ENCODE measurements at places on chromosomes 7 and 10.

DNA sequence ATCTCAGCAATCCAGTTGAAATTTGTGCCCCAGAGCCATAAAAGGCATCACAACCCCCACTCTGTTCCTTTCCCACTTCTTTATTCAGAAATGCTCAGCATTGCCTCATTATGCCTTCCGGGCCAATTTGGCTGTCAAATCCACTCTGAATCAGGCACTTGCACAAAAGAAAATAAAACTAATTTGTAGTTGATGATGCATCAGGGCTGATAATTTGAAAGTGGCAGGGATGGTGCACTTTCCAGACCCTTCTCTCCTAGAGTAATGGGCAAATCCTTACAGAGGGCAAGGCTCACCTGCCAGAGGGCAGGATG, 147.9 kb upstream of the PDE1C start:
- DNase-seq = no peak

GRCh38 chr10:88159127-88159829, 295.9 kb downstream of the PTEN start:
- DNase-seq = no peak

- no peak for DNase-seq
These were observed 648.8 kb upstream of the COBL start for GRCh38 chr7:51965454-51965853.

- DNase-seq = no peak
These were observed 4.6 kb upstream of the SMARCD3 start for GRCh38 chr7:151252961-151253711.

DNA sequence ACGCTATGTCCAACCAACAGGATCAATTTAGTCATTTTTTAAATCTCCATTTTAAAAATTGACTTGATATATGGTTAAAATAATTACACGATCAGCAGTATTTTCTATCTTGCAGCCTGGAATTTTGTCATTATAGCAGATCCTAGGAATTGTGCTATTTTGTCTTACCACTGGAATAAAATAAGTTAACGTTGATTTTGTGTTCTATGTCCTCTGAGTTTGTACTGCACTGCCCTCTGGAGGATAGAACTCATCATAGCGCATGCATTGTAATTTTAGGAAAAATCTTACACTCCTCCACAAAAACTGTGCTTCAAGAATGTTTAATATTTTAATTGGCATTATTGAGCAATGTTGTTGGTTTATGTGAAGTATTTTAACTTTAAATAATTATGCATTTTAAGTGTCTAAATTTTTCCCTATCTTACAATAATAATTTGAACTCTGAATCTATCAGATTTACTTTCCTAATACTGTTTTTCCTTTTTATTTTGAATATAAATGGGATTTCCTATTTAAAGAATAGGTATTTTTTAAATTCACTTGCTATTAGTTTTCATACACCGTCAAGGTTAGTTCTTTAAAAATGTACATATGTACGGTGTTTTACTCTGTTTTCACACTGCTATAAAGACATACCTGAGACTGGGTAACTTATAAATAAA, 220.1 kb downstream of the PPP1R3A start:
- peak; percentile 7 for DNase-seq

DNA sequence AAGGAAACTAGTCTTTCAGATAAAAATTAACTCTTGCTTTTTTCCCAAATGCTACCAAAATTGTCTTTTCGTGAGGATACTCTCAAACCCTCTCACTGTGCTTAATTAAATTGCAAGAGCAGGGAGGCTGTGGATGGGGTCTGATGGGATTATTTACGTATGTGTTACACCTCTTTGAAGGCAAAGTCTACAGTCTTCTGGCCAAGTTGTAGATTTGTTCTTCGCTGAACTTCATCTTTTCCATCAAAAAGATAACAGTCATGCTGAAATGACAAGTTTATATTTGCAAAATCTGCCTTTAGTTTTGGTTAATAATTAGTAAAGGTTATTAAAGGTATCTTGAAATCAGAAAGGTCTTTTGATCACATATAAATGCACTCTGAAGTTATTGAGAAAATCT, 22.7 kb downstream of the A1CF start:
- DNase-seq = no peak

DNA sequence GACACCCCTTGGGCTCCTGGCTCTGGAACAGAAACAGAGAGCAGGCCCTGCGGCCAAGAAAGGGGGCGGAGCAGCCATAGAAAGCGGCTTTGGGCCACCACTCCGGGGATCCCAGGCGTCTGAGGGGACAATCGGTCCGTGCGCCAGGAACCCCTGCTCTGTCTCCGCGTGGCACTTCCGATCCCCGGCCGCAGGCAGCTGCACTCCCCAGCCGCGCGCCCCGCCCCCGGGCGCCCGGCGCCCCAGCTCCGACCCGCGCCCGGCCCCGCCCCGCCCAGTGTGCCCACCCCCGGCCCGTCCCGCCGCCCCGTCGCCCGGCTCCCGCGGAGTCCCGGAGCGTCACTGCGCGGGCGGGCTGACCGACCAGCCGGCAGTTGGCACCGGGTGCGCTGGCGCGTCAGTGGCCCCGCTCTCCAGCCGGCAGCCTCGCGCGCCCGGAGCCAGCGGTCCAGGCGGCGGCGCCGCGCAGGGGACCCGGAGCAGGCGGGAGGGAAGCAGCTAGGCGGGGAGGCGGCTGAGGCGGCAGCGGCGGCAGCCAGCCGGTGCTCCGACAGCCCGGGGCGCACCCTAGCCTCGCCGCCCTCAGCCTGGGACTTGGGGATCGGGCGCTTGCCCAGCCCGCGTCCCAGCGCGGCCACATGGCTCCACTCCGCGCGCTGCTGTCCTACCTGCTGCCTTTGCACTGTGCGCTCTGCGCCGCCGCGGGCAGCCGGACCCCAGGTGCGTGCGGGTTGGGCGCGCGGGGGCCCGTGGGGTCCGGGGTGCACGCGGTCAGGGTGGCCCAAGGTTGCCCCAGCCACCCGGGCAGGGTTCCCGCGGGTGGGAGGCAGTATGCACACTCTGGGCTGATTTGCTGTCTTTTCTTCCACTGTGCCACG, at the start of gene ADAMTS14:
TSS of gene ADAMTS14 (plus strand) at position 342 of the 878 bp plus-strand sequence. CDS start at position 639, 297 bp downstream.
- no peak for DNase-seq

DNA sequence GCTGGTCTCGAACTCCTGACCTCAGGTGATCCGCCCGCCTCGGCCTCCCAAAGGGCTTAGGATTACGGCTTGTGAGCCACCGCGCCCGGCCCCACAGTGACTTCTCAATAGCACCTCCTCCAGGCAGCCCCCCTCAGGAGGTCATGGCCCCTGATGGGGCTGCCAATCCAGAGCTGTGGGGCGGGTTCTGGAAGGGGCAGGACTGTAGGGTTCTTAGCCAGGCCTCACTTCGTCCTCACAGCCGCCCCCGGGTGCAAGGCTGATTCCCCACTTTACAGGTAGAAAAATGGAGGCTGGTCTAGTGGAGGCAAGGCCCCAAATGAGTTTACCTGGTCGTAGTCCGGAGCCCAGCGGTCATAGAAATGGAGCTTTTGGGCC, 638 bp downstream of the METTL27 start:
- no peak for DNase-seq

DNA sequence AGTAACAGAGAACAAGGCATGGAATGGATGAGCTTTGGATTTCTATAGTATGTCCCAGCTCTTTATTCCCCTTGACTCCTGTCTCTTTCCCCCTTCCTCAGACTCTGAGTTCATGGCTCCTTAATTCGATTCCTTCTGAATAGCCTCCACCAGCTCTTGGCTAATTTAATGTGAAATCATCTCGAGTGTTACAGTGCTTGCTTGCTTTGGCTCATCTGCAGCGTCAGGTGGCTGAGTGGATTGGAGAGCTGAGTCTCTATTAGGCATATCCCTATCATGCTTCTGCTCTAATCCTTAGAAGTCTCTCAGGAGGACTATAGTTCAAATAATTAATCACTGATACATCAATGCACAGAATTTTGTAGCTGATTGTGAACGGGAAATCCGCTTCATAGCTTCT, 134.6 kb downstream of the LRRC4 start:
- no peak for DNase-seq

DNA sequence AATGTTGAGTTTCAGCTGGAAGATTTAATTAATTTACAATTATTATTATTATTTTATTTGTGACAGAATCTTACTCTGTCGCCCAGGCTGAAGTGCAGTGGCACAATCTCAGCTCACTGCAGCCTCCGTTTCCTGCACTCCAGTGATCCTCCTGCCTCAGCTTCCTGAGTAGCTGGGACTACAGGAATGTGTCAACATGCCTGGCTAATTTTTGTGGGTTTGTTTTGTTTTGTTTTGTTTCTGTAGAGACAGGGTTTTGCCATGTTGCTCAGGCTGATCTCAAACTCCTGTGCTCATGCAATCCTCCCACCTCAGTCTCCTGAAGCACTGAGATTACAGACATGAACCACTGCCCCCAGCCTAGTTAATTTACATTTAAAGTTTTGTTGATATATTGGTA, 93.8 kb upstream of the MEOX2 start:
- no peak for DNase-seq

DNA sequence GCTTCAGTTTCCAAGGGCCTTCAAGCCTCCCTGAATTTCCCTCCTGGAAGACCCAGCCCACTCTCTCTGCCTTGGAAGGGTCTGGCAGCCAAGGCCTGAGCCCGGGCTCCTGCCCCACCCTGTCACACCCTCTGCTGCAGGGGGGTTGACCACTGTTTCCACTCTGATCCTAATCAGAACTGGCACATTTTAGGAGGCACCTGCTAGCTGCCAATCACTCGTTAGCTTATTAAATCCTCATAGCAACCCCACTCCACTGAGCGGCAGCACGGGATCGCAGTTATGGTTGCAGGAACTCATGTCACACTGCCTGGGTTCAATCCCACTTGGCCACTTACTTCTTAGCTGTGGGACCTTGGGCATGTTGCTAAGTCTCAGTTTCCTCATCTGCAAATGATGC, 12.9 kb downstream of the HSPB1 start:
- no peak for DNase-seq

DNA sequence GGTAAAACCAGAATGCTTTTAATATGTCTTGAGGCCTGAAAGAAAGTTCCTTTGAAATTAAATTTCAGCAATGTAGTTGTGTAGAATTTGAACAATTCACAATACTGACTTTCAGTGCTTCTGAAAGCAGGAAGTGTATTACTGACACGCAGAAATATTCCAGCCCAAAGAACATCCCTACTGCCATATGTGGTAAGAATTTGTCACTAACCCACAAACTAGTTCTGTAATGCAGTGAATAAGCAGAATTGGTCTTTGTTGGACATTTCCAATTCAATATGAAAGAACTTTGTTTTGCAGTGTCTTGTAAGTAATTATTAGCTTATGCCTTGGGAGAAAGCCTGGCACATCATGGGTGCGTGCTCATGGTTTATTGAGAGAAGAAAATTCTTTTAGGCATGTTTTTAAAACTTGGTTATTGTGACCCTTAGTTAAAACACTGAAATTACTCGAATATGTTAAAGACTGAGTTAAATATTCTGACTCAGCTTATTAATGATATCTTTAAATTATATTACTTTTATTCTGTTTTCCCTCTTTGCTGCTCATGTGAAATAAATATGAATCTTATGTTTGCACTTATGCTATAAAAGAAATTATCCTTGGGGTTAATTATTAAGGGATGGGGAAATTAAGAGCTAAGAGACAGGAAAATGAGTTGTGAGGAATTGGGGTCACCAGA, 33.4 kb downstream of the PTPN12 start:
- DNase-seq = no peak

DNA sequence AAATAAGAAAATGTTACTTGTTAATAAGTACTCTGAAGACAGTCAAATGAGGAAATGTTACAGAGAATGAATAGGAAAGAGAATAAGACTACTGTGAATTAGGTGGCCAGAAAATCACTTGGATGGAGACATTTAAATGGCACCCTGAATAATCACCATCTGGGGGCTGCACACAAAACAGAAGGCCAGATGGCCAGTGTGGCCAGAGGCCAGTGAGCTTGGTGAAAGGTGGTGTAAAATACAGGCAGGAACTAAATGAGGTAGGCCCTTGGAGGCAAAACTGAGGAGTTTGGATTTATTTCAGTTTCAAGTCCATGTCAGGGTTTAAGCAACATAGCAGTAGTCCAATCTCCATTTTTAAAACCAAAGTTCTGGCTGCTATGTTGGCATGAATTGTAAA, 126.7 kb downstream of the TSPAN12 start:
- no peak for DNase-seq

GRCh38 chr7:136857573-136857972, 10.9 kb upstream of the CHRM2 start:
- DNase-seq = no peak

GRCh38 chr7:101391991-101392390, 29.3 kb downstream of the COL26A1 start:
- DNase-seq = no peak

DNA sequence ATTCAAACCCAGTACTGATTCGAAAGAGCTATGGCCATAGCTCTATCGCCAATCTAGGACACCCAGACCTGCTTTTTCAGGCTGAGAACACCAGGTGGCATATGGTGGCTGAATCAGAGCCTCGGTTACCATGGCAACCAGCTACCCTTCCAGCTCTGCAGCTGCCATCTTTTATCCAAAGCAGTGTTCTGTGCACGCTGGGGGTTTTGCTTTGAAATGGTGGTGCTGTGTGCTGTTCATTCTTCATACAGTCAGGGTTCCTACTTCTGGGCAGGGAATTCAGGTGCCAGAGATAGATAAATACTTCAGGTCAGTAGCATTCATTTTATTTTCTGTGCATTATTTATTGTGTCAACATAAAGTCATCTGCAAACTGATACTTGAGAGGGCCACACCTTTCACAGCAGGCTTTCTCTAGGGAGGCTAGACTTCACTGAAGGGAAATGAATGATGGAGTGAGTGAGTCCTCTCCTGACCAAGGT, 85.4 kb downstream of the AKR1D1 start:
- peak; percentile 99 for DNase-seq

DNA sequence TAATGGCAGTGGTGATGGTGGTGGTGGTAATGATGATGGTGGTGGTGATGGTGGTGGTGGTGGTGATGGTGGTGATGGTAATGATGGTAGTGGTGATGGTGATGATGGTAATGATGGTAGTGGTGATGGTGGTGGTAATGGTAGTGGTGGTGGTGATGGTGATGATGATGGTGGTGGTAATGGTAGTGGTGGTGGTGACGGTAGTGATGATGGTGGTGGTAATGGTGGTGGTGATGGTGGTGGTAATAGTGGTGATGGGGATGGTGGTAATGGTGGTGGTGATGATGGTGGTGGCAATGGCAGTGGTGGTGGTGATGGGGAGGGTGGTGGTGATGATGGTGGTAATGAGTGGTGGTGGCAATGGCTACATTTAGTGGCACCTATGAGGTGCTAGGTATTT, 105.7 kb downstream of the GRK5 start:
- no peak for DNase-seq

DNA sequence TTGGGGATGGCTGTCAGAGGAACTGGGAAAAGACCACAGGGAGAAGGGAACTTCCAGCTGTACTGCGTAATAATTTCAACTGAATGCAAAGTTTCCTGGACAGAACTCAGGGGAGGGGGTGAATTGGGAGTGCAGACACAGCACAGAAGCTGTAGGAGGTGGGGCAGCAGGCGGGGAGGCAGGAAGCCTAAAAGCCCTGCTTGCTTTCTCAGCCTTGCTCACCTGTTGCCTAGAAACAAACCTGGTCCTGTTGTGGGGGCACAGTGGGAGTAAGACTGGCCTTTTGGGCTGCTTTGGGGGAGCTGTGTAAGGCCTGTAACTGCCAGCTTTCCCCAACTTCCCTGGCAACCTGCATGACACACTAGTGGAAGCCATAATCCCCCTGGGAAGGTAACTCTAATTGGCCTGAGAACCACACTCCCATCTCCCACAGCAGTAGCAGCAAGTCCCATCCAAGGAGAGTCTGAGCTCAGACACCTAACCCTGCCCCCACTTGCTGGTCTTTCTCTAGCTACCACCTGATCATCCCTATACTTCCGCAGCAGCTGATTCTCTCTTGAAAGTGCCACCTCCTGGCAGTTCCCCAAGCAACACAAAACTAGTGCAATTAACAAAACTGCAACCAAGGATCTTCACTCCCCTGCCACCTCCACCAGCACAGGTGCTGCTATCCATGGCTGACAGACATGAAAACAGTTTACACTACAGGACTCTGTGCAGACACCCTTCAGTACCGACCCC, 1239.3 kb downstream of the SORCS1 start:
- no peak for DNase-seq
